ENCODE measurements at places on chromosomes 5 and 9.

DNA sequence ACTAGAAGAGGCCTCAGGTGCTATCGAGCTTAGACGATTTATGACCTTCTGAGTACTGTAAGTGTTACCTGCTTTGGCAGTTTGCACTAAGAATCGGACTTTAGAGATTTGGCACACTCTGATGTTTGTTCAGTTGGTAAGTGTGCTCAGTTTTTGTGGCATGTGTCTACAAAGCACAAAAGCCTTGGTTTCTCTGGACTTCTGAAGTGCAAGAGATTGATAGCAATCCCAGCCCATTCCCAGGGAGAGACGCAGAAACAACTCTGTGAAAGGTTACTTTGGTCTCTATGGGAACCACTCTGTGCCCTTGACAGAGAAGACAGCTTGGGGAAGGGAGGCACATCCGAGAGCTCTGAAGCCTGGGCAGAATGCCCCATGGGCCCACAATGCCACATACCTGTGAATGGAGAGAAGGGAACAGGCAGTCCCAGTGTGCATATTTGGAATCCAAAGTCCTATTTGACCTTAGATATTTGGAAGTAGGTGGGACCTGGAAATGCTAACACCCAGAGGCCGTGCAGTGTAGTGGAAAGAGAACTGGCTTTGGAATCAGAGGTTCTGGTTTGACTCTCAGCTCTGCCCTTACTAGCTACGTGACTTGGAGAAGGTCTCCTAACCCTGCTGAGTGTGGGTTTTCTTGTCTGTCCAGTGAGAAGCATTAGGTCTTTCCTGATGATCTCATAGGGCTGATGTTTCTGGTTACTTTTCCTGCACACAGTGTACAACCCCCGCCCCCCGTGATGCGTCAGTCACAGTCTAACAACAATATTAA is 194.3 kb upstream of the VLDLR start:
- DNase-seq = no peak

GRCh38 chr9:95413793-95414192 is 96.3 kb upstream of the FANCC start:
- no peak for DNase-seq

GRCh38 chr9:32508728-32509127 is 17.3 kb downstream of the RIGI start:
- DNase-seq = no peak

GRCh38 chr9:38294220-38294960 is 98.1 kb upstream of the ALDH1B1 start:
- DNase-seq = no peak

GRCh38 chr5:134736173-134736812 is 2.1 kb upstream of the CAMLG start:
- DNase-seq = no peak

GRCh38 chr5:66209350-66209749 is 65.2 kb downstream of the SREK1 start:
- DNase-seq = no peak

Data from cortex of kidney (tissue), 1 donor.